ENCODE measurements at places on chromosomes 4 and X.

GRCh38 chr4:79695848-79696247 lies 287.8 kb upstream of the GK2 start:
- DNase-seq, result peak; percentile 18

GRCh38 chrX:810186-810585 lies 179.6 kb downstream of the SHOX start:
- no peak for DNase-seq

DNA sequence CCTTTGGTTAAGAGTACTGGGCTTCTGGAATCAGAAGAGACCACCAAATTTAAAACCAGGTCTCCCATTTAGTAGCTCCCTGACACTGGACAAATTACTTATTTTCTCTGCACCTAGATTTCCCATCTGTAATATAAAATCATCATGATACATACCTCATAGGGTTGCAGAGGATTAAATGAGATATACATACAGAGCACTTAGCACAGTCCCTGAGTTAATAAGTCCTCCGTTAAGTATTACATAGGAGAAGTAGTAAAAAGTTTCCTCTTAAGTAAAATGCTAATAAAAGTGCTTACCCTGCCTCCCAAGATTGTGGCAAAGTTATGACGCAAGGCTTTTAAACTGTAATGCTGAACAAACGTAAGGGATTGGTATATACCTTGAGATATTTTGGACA lies 539 bp upstream of the CHIC1 start:
- no peak for DNase-seq

- DNase-seq, result no peak
Measured at GRCh38 chrX:24760363-24761000, 66.8 kb downstream of the POLA1 start.

- DNase-seq, result no peak
Measured at GRCh38 chr4:158771776-158772175, 3.0 kb downstream of the FNIP2 start.

GRCh38 chrX:38183596-38183995 lies 37.1 kb downstream of the SRPX start:
- DNase-seq, result no peak

- no peak for DNase-seq
Measured at GRCh38 chr4:8032381-8032780, 92.7 kb upstream of the AFAP1 start.

DNA sequence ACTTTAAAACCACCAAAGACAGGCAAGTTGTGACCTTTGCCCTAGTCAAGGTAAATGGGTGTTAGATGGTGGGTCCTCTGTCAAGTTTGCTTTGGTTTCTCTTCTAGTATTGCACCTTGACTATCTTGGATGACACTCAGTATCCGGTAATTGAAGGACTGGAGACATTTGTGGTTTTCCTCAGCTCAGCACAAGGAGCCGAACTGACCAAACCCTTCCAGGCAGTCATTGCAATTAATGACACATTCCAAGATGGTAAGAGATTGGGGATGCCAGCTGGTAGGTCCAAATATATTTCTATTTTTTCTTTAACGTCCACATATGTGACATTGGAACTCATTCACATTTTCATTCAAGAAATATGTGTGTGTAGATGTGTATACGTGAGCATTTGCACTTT lies 69.3 kb upstream of the ANXA3 start:
- no peak for DNase-seq

DNA sequence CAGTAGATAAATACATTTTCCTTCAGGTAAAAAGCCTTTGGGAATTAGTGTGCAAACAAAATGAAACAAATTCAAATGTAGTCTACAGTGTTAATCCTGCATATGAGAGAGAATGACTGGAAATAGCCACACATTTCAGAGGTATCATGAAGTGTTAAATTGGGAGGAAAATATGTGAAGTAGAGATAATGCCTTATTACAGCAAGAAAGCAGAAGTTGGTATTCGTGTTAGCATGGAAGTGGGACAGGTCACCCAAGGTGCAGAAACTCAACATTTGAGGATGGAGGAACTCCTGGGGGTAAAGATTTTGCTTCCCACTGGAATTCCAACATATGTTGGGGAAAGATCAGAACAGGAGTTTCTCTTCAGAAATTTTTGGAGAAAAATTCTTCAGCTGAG lies 51.3 kb downstream of the EMCN start:
- no peak for DNase-seq

DNA sequence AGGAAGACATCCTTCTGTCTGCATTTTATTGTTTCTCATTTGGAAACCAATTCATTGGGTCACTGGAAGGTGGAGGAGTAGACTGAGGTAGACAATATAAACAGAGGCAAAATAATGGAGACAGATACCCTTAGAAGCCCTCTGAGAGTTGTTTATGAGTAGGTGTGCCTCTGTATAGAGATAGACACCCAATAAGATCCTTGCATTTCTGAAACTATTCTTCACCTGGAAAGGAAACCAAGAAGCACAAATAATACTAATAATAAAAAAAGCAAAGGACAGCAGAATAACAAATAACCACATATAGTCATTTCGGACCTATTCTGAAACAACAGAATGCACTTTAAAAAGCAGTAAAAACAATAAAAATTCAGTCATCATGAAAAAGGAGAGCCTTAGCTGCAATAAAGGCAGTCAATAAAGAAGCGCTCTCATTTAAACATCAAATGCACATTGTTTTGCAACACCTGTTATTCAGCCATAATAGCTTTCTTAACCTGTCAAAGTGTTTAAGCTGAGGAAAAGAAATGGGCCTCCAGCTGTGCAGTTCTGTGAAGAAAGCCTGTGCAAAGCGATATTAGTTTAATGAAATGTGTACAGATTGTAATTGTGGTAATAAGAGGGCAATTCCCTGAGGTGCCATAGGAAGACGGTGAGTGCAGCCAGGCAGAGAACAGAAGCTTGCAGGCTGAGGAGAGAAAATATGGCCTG lies 904.2 kb downstream of the STPG2 start:
- peak; percentile 98 for DNase-seq

Measured in NCI-H1417 (cell line).